ENCODE measurements at places on chromosomes 6 and 20. TPM values are rescaled to one million over a fixed set of nuclear protein-coding genes. Genes with fewer than 3 reads are reported as not detected.

- DNase-seq, result peak; percentile 63
Measured at GRCh38 chr20:45097485-45098102, 3.3 kb downstream of the KCNS1 start.

GRCh38 chr6:167211881-167212712 lies 54.3 kb upstream of the GPR31 start:
- no peak for DNase-seq

BCAS1 gene
- total RNA-seq, result 101 TPM

- no peak for DNase-seq
Measured at GRCh38 chr6:22435151-22435550, 134.2 kb upstream of the HDGFL1 start.

PTP4A1 gene
- total RNA-seq, result 147 TPM

DNA sequence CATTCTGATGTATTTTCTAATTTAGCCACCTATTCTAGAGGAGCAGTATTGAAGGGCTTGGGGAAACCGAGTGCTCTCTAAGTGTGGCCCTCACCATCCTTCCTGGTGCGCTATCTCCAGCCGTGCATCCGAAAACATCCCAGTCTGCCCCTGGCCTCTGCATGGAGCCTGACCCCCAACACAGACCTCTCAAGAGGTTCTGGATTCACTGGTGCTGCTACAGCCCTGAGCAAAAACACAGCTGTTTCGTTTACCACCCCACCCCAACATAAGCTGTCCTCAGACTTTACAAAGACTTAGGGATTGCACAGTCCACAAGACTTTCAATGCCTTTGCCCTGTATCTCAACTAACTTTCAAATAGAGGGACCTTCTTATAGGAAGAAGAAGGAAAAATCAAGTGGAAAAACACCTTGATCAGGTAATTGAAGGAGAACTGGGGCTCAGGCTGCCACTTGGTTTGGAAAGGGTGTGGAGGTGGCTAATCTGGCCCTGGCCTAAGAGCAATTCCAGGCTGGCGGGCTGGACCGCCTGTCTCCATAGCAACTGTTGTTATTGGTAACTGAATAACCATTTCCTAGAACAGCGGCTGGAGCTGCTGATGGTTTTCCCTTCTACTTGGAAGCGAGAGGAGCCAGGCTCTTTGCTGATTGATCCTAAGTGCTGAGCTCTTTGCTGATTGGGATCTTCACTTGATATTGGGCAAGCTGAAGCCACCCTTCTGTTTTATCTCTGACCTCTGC lies 90.2 kb upstream of the TOX2 start:
- DNase-seq, result no peak

DNA sequence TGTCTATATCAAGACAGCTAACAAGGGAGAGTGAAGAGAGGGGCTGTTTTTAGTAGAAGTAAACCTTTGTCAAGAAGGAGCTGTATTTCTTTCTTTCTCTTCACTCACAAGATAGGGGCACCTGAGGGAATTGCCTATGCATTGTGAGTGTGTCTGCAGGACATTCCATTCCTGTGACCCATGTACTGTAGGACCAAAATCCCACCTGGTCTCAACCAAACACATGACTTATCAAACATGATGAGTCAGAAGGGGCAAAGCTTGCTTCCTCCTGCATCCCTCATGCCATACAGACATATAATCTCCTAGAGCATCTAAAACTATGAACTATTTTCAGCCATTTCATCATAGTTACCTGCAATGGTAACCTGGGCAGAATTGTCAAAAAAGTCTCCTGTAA lies 21.8 kb downstream of the PKHD1 start:
- no peak for DNase-seq

TRMT6 gene
- 10.5 TPM for total RNA-seq

FNDC11 gene
- total RNA-seq, result 0.19 TPM

DNA sequence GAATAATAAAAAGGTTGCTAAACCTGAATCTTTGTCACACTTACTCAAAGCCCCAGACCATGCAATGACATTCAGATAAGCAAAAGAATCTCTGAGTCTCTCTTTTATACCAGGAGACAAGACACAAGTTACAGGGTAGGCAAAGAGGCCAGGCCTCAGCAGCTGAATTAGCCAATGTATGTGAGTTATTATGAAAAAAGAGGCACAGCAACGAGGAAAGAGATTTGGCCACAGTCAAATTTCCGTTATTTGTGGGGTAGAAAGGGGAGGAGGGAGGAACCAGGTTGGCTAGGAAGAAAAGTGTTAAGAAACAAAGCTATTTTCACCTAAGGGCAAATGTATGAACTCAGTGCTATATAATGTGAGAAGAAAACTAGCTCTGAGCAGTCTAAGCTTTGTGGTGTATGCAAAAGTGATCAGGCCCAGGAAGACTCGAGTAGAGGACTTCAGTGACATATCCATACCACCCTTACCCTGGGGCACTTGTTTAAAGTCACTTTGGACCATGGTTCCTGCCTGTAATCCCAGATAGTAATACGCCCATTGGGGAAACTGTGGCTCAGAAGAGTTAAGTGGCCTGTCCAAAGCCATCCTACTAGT lies 19.1 kb downstream of the IPCEF1 start:
- DNase-seq, result no peak

GRCh38 chr20:49915118-49915379 lies 280 bp downstream of the SPATA2 start:
- no peak for DNase-seq

GRCh38 chr6:112338166-112338709 lies 8.9 kb upstream of the RFPL4B start:
- DNase-seq, result no peak

DNA sequence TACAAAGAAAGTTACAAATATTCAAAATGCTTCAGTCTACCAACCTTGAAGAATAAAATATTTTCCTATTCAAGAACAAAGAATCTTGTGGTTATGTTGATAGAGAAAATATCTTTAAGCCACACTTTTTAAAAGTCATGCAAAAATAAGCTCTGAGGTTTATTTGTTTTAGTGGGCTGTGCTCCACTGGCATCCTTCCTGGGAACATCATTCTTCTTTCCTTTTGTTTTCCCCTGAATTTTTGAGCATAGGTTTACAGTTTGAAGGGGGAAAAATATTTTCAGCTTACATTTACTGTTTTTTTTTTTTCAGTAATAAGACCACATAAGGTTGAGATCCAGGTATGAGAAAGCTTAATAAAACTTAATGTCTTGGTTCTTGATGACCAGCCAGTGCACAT lies 72.0 kb upstream of the BACH2 start:
- DNase-seq, result no peak

GRCh38 chr20:62984666-62985443 lies 21.9 kb downstream of the BHLHE23 start:
- DNase-seq, result no peak

NKX2-2 gene
- 1.8 TPM for total RNA-seq

EYS gene
- 0.16 TPM for total RNA-seq

- peak; percentile 19 for DNase-seq
Measured at GRCh38 chr6:13159300-13159699, 169.0 kb downstream of the TBC1D7 start.

GABBR1 gene
- total RNA-seq, result 21.8 TPM

CPXM1 gene
- total RNA-seq, result 1.7 TPM

TRPC4AP gene
- total RNA-seq, result 60.5 TPM

GRCh38 chr6:154745243-154745642 lies 12.0 kb downstream of the SCAF8 start:
- DNase-seq, result no peak

DNA sequence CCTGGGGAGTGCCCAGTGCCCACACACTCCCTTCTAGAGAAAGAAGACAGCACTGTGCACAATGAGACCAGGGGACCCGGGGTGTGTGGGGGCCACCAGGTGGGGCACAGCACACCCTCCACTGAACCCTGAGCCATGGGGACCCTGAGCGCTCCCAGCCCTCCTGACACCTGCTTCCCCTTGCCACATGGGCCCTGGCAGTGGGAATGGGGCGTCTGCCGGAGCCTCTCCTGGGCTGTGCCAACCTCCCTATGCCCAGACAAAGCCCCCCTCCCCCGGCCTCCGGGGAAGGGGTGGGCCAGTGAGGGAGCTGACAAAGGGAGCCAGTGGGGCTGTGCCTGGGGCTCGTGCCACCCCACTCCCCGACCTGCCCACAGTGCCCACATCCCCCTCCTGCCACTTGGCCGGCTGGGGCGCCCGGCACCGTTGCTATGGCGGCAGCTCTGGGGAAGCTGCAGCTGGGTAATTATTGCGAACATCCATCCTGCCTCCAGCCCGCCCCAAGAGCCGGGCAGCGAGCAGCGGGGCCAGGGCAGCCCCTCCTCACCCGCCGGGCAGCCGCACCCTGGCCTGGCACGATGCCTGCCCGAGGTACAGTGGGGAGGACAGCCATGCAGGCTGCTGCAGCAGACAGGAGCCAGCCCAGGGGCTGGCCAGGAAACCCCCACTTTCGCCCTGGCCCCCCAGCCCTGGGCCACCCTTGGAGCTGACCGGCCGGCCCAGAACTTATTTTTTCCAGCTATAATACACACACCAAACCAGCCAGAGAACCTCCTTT lies 41.9 kb upstream of the NOL4L start:
- peak; percentile 52 for DNase-seq

GRCh38 chr6:143885116-143885515 lies 20.8 kb downstream of the ZC2HC1B start:
- no peak for DNase-seq

GRCh38 chr20:17822540-17823408 lies 123.0 kb downstream of the BANF2 start:
- no peak for DNase-seq

DNA sequence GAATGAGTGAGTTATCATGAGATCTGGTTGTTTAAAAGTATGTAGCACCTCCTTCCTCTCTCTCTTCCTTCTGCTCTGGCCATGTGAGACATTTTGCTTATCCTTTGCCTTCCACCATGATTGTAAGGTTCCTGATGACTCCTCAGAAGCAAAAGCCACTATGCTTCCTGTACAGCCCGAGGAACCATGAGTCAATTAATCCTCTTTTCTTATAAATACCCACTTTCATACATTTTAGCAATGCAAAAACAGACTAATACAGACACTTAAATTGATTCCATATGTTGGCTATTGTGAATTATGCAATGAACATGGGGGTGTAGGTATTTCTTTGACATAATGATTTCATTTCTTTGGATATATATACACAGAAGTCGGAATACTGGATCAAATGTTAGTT lies 792.8 kb upstream of the EYS start:
- DNase-seq, result no peak

- no peak for DNase-seq
Measured at GRCh38 chr6:106967936-106968555, 6.5 kb downstream of the CD24 start.

- no peak for DNase-seq
Measured at GRCh38 chr6:95685822-95686221, 108.5 kb downstream of the MANEA start.

TSBP1 gene
- not detected for total RNA-seq

- peak; percentile 92 for DNase-seq
Measured at GRCh38 chr6:168895102-168895812, 358.4 kb downstream of the THBS2 start.

DNA sequence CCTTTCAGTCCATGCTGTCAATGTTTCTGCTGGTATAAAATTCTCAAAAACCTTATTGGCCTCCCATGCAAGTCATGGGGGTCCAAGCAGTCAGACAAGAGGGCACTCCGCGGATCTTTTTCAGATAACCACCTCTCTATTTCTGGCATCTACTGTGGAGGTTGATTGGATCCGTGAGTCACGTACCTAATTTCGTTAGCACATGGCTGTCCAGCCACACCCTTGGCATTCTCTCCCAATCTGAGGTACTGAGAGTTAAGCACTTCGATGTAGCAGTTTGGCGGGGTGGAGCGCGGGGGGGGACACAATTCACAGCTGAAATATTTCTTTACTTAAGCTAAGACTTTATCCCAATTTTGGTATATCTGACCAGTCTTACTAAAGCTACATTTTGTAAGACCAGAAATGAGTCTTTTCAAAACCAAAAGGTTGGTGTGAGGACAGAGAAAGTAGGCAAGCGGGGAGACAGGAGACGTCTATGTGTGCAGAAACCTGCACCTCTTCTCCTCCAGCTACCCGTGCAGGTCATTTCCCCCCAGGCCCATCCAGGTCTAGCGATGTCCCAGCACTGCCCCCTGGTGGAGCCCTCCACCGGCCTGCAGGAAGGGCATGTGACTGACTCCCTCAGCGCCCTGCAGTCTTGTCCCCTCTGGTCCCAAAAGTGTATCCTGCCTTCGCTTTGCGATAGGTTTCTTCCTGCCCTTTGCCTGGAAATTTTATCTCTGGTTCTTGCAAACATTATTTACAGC lies 113.1 kb downstream of the ADAT2 start:
- DNase-seq, result peak; percentile 33

OPN5 gene
- total RNA-seq, result not detected

- peak; percentile 69 for DNase-seq
Measured at GRCh38 chr20:50388733-50389437, 121.3 kb upstream of the PTPN1 start.

MUC21 gene
- total RNA-seq, result 0.12 TPM

- DNase-seq, result no peak
Measured at GRCh38 chr6:134585517-134585873, 267.6 kb upstream of the SGK1 start.

SIGLEC1 gene
- total RNA-seq, result 21.7 TPM

TCFL5 gene
- 13.3 TPM for total RNA-seq

APOBEC2 gene
- not detected for total RNA-seq

Data from mucosa of descending colon (tissue), 3 donors.